PC-3 (cell line): ENCODE measurements at places on chromosomes 7 and 10.

DNA sequence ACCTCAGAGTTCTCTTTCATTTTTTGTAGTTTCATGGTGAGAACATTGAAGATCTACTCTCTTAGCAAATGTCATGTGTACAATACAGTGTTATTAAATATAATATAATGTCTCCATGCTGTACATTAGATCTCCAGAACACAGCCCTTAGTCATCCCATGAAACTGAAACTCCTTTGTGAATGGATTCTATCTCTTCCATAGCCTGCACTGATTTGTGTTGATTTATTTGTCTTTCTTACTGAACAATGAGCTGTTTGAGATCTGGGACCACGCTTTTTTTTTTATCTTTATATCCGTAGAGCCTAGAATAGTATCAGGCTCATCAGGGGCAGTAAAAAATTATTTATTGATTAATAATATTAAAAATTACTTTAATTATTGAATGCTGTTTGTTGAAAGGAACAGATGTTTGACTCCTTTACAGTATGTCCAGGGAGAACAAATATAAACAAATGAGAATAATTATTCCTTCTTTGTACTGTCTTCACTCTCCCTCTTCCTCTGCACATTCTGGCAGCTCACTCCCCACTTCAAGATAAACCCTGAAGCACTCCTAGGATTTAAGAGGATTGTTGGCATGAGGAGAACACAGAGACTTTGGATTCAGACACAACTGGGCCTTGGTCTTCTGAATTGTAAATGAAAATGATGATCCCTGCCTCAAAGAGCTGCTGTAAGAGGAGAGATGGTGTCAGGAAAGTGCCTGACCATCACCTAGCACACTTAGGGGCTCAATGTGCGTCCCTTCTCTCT, 81.6 kb upstream of the MSRB2 start:
- 0 out of 2 replicates have a peak, but pooled peaks cover 6% of the 10 kb centered on the region for H3K27me3 ChIP-seq
- no peak overlapping the region for H3K4me3 ChIP-seq
- no peaks in the 10 kb centered on the region for H3K4me1 ChIP-seq
- no peaks in the 10 kb centered on the region for H3K36me3 ChIP-seq
- H3K27ac ChIP-seq = no peak overlapping the region
- no peak for DNase-seq

DNA sequence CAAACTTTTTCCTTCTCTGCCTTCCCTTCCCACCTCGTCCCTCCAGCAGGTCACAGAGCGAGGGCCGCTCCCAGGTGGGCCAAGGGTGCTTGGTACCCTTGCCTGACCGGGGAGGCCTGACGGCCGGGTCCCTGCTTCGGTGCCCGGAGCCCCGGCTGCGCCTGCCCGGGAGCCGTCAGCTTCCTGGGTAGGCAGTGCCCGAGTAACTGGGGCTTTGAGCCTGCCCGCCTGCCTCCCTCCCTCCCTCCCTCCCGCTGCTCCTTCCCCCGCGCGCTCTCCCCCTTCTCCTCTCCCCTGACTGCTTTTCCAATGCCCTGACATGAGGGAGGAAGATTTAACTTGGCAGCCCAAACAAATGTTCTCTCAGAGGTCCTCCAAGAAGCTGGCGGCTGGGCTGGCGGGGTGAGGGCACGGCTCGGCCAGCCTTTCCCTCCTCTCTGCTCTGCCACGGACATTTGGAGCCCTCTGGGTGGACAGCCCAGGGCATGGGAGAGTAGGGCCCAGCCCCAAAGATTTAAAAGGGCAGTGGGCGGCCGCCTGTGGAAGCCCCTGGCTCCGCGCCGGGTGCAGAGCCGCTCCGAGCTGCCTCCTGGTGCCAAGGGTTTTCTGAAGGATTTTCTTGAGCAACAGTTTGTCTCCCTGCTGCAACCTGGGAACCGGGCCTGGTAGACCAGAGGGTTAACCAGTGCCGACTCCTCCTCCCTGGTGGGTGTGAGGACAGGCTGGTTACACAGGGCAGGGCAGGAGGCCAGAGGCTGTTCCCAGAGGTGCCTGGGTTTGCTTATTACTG, 2.0 kb downstream of the ZMIZ1 start:
- peaks cover 44% of the 10 kb centered on the region for H3K4me1 ChIP-seq
- peak; percentile 100 for DNase-seq
- H3K36me3 ChIP-seq = no peaks in the 10 kb centered on the region
- H3K27me3 ChIP-seq = no peaks in the 10 kb centered on the region
- H3K4me3 ChIP-seq = peak overlapping the region; percentile 66

- no peak overlapping the region for H3K4me3 ChIP-seq
- H3K27me3 ChIP-seq = no peaks in the 10 kb centered on the region
- no peaks in the 10 kb centered on the region for H3K36me3 ChIP-seq
- no peaks in the 10 kb centered on the region for H3K4me1 ChIP-seq
- no peak for DNase-seq
- no peak overlapping the region for H3K27ac ChIP-seq
Observed at GRCh38 chr10:129792864-129793263, 171.2 kb downstream of the EBF3 start.

GRCh38 chr10:99964791-99965190, 45.0 kb downstream of the DNMBP start:
- peaks cover 28% of the 10 kb centered on the region for H3K4me1 ChIP-seq
- no peak overlapping the region for H3K4me3 ChIP-seq
- H3K36me3 ChIP-seq = peaks cover 9% of the 10 kb centered on the region; the same call in 1 of the 2 replicates
- H3K27ac ChIP-seq = no peak overlapping the region

GRCh38 chr7:23211589-23211988, 29.7 kb downstream of the NUP42 start:
- H3K27me3 ChIP-seq = no peaks in the 10 kb centered on the region
- DNase-seq = no peak
- H3K4me1 ChIP-seq = no peaks in the 10 kb centered on the region
- H3K27ac ChIP-seq = no peak overlapping the region
- no peaks in the 10 kb centered on the region for H3K36me3 ChIP-seq
